ENCODE measurements at places on chromosomes 13 and 19.

GRCh38 chr13:113630296-113630695, 27.7 kb downstream of the ATP4B start:
- DNase-seq, result no peak

DNA sequence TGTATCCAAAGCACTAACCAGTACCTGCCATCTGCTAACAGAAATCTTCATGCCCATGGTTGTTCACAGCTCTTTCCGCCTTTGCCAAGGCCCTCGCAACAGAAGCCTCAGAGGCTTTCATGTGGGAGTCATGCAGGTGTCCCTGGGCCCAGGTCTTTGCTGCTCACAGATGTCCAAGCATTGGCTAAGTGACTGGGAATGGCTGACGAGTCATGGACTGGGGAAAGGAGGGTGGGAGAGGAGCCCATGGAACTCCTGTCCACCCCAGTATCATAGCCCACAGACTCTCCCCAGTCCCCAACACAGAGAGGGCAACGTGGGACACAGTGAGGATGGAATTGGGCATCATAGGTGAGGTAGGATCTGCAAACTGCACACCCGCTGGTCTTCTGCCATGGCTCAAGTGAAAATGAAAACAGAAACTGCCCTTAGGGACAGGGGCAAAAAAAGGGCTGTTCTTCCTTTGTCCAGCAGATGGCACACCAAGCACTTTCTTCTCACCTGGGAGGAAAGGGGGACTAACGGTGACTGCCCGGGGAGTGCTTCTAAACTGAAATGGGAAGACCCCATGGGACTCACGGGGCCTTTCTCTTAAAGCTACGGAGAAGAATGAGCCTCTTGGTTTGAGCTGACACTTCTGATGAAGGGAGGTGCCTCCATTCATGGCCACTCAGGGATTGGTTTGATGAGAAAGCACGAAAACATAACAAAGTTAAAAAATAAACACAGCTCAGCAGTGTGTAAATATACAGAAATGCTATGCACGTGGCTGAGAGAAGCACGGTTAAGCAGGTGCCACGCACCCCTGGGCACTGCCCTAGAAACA, 11.1 kb upstream of the DHRS12 start:
- peak; percentile 72 for DNase-seq

DNA sequence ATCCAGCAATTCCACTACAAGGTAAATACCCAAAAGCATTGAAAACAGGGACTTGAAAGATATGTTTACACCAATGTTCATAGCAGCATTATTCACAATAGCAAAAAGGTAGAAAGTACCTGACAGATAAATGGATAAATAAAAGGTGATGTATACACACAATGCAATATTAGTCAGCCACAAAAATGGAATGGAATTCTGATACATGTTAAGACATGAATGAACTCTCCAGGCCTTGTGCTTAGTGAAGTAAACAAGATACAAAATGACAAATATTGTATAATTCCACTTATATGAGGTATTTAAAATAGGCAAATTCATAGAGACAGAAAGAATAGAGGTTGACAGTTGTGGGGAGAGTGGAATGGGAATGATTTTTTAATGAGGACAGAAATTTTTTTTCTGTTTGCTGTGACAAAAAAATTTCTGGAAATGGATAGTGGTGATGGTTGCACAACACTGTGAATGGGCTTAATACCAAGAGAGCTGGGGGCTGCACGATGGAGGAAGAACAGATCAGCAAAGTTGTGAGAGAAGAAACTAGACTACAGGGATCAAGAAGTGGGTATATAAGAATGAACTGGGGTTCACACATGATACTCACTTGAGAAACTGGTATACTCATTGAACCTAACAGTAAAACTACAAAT, 137.2 kb downstream of the MZT1 start:
- no peak for DNase-seq

DNA sequence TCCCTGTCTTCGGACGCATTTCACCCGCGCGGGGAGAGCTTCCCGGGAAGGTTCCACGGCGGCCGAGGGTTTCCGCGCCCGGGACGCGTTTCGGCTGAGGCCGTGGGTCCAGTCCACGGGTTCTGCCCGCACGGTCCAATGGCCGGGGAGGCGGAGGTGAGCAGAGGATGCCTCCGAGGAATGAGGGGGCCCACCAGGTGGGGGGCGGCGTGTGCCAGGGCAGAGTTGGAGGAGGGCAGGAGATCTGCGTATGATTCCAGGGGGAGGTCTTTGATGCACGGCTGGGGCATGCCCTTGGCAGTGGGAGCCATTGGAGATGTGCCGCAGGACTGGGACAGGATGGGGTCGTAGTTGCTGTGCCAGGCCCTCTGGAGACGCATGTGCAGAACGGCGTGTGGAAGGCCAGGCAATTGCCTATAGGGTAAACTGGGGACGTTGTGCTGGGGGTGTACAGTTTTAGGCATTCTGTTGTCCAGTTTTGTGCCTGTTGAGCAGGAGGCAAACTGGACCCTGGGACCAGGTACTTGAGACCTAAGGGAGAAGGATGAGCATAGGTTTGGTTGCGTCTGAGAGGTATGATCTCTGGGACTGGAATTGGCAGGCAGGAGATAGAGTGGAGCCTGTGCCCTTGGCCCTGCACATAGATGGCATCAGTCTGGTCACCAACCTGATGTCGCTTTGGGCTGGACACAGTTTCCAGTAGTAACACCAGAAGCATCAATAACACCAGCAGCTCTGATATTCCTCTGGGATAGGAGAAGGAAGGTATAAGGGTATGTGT, 751 bp downstream of the ZNF584 start:
- peak; percentile 45 for DNase-seq

GRCh38 chr19:5288347-5288739, 52.3 kb downstream of the PTPRS start:
- DNase-seq, result no peak

DNA sequence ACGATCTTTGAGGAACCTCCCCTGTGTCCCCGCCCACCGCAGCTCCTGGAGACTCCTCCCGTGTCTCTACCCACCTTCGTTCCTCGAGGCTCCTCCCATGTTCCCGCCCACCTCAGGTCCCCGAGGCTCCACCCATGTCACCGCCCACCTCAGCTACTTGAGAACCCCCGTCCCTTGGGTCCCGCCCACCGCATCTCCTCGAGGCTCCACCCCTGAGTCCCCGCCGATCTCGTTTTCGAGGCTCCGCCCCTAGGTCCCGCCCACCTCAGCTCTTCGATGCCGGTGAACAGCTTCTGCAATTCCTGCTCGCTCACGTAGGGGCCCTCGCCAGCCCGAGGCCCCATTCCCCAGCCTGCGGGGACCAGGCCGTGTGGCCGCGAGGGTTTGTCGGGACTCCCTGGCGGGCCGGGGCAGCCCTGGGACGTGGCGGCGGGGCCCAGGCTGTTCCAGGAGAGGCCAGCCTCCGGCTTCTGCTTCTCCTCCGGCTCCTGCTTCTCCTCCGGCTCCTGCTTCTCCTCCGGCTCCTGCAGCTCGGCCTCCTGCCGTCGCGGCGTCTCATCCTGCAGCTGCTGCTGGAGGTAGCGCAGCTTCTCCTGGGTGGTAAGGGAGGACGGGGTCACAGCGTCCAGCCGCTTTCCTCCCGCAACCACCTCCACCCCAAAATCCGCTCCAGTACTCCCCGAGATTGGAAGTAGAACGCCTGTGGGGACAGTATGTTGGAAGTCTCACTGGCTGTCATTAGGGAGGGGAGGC, 16.7 kb downstream of the TSKS start:
- peak; percentile 57 for DNase-seq

DNA sequence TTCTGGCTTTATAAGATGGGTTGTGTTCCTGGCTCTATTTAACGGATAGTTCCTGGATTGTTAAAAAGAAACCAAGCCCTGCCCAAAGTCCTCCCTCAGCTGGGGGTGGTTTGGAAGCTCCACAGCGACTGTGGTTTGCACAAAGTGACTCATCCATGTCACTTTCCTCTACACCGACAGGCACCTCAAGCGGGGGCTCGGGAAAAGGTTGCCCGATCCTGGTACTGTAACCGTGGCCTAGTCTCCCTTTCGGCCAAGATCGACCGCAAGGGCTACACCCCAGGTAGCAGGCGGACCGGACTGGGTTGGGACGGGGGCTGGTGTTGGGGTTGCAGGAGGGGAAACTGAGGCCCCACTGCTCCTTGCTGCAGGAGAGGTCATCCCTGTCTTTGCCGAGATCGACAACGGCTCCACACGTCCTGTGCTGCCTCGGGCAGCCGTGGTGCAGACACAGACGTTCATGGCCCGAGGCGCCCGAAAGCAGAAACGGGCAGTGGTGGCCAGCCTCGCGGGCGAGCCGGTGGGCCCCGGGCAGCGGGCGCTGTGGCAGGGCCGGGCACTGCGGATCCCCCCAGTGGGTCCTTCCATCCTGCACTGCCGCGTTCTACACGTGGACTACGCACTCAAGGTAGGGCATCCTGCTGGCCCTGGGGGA, 1.6 kb downstream of the ARRDC2 start:
- DNase-seq, result no peak

GRCh38 chr13:45296259-45296658, 44.7 kb downstream of the TPT1 start:
- DNase-seq, result no peak

DNA sequence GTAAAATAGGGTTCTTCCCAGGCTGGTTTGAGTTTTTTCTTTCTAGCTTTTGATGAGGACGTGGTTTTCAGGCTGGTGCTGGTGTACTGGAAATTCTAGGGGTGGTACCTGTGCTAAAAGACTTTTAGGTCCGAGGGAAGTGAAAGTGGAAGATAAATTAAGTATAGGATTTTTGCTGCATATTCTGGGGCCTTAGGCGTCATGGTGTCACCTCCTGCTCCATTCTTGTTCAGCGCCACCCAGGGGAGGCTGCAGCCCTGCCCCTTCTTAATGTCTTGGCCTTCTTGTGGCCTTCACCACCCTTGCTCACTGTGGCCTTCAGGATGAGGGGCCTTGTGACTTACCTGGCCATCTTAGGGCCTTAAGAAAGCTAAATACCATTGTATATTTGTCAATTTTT, 12.4 kb downstream of the ZNF552 start:
- DNase-seq, result no peak

DNA sequence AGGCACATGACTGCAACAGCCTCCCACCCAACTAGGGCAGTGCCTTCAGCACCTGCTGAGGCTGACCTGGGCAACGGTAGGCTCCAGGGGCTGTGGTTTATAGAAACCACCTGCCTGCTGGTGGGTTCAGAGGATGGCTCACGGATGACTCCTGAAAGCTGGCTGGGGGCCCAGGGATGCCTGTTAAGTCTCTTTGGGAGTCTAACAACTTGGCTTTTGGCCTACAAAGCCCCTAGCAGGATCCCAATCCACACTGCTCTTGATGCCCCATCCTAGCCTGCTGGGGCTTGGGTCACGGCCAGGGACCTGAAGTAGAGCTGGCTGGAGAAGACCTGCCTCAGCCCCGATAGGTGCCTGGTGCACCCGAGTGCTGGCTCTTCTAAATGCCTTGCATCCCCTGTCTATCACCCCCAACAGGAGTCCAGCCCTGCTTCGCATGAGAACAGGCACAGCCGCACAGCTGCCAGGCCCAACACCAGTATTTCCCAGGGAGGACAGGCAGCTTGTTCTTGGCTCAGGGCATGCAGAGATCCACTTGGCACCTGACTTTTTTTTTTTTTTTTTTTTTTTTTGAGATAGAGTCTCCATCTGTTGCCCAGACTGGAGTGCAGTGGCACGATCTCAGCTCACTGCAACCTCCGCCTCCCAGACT, 9.1 kb upstream of the EPHX3 start:
- DNase-seq, result no peak

DNA sequence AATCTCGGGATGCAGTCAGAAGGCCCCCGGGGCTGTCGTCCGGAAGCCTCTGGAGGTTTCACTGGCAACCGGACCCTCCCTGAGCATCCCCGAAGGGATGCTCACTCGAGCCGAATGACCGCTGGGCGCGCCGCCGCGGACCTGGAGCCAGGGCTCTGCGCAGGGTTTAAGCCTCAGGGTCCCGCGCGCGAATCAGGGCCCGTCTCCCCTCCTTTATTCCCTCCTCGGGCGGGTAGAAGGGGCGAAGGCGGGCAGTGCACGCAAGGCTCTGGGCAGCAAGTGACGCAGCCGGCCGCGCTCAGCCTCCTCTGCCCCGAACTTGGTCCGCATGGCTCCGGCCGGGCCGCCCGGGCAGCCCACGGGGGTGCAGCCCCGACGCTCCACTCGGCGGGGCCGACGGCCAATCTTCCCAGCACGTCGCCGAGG, 572 bp downstream of the SHISA2 start:
- no peak for DNase-seq

DNA sequence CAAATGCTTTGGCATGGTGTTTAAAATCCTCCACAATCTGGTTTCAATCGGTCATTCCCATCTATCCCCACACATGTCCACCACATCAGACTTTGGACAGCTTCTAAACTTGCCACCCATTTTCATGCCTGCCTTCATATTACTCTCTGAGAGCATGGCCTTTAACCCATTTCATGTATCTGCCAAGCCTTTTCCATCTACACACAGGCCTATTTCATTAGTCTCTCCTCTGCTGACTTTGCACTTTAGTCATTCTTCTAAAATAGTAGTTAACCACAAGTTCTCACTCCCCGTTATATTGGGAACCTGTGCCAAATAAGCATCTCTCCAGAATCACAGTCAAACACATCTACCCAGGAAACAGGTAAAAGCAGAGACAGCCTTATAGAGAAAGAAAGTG, 142.2 kb downstream of the MZT1 start:
- DNase-seq, result no peak

Data from cerebellar cortex (tissue), 1 donor.